Lung microvascular endothelial cell (primary cell): ENCODE measurements at places on chromosomes 3 and 15.

DNA sequence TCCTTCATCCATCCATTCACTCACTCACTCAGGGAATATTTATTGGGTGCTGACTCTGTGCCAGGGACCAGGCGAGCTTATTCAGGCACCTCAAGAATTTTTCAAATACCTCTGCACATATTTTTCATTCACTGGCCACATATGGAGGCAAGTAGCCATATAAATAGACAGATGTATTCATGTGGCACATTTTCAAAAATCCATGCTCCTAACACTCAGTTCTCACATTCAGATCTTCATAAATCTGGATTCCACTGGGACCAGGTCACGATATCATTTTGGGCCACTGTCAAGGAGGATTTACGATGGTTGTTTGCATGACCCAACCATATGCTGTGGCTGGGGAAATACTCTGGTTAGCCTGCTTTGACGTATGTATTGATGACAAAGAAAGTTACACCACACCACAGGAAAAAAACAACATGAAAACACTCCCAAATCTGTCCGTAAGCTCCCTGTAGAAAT, 241.8 kb upstream of the LRTM1 start:
- DNase-seq = no peak

DNA sequence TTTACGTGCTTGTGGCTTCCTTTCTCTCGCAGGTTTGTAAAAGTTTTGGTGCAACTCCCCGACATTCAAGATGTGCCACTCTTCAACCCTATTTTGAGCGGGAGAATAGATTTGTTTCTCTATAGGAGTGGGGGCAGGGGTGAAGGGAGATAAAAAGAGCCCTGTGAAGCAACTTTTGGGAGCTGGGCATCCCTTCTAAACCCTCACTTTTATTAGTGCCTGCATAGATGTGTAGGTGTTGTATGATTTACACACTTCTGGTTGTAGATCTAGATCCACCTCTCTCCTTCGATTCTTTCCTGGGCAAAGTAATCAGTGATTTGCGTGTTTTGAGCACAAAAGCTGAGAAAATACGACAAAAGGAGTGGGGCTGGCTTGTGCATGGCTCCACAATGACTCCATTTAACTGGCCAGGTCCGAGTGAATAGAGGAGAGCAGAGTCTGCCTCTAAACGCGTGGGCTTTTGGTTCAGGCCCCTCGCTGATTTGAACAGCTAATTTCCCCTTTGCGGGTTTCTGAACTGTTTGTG, 17.7 kb downstream of the SOX2 start:
- DNase-seq = no peak

DNA sequence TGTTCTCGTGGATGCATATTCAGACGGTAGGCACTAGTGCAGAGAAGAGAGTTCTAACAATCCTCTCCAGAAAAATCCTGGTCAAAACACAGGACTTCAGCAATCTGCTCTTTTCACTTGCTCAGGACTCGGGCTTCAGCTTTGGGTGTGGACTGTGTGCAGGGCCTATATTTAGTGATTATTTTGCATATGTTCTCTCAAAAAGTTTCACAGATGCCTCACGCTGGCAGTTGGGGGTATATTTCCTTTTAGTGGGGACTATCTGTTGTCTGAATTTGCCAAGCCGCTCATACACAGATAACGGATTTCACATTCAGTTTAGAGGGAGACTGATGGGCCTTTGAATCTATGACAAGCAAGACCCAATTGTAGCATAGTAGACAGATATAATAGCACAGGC, 54.4 kb upstream of the LRRN1 start:
- DNase-seq = no peak

- DNase-seq = no peak
Measured at GRCh38 chr15:82653483-82654168, 6.5 kb upstream of the CPEB1 start.
